Cardiac muscle cell (in vitro differentiated cells and primary cell): ENCODE measurements at places on chromosomes 2 and 18.

DNA sequence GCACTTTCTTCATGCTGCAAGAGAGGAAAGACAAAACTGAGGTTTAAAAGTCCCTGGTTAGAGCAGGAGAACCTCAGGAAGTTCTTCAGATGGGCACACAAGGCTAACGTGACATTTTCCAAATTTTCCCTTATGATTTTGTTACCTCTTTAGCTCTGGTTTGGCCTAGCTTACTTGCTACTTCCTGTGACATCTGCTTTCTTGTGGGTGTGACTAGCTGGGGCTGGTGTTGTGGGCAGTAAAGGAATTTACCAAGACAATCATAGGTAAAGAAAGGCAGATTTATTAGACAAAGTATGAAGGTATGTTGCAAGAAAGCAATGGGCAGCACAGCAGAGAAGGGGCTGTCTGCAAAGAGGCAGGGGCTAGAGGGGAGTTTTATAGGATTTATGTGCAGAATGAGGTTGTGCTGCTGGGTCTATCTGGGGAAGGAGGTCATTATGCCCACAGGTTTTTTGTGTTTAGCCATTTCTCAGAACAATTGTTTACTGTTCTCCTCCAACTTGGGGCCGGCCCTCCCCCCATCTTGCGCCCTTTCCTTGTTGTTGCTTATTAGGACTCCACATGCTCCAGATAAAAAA, 6.7 kb upstream of the TNP1 start:
- DNase-seq: no peak

DNA sequence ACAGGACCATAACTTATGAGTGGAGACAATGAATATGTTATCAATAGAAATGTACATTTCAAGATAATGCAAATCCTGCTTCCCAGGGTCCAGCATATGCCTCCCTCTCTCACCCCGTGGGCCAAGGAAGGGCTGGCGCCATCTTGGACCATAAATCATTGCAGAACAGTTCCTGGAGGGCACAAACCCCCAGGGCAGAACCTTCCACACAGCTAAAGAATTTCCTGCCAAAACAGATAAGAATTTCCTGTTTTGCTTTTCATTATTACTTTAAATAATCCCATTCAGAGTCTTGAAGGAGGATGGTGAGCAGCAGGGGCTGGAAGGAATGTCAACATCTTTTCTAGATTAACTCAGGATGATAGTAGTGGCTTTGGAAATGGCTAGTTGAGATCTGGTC, 53.7 kb downstream of the EHD3 start:
- DNase-seq: no peak

DNA sequence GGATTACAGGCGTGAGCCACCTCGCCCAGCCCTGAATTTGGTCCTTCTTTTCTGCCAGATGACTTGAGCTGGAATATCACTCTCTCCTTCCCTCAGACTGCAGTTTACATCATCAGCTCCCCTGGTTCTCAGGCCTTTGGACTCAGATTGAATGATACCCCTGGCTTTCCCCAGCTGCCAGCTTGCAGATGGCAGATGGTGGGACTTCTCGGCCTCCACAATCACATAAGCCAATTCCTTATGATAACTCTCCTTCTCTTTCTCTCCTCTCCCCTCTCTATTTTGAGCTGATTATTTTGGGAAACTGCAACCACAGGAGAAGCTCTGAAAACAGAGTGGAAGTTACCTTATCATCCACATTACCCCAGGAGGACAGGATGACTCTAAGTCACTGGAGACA, 33.4 kb upstream of the ATP8B1 start:
- DNase-seq: no peak

DNA sequence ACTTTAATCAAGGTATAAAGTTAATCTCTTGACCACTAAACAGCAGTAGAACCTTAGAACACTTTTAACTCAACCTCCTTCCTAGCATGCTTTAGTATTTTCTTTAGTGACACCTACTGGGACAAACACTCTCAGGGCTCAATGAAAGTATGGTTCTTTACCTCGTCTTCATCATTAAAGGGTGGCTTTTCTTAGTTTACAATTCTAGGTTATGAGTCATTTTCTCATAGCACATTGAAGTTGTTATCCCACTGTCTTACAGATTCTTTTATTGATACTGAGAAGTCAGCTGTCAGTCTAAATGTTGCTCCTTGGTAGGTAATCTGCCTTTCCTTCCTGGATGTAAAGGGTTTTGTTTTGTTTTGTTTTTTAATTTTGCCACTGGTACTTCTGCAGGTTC, 38.0 kb downstream of the SIGLEC15 start:
- DNase-seq: no peak

DNA sequence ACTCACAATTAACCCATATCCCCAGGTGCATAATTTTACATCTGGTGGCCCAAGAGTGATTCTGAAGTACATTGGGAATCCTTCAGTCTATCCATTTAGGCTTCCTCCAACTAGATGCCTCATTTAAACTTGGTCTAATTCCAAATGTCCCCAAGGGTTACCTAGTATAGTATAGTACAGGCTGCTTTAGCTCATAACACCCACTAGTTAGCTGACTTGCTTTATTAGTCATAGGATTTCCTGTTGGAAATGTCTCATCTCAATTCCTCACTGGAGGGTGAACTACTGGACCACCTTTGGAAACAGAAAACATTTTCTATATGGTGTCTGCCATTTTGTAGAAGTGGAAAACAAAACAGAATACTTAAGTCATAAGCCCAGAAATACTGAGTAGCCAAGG, 202.5 kb upstream of the SESTD1 start:
- no peak for DNase-seq

DNA sequence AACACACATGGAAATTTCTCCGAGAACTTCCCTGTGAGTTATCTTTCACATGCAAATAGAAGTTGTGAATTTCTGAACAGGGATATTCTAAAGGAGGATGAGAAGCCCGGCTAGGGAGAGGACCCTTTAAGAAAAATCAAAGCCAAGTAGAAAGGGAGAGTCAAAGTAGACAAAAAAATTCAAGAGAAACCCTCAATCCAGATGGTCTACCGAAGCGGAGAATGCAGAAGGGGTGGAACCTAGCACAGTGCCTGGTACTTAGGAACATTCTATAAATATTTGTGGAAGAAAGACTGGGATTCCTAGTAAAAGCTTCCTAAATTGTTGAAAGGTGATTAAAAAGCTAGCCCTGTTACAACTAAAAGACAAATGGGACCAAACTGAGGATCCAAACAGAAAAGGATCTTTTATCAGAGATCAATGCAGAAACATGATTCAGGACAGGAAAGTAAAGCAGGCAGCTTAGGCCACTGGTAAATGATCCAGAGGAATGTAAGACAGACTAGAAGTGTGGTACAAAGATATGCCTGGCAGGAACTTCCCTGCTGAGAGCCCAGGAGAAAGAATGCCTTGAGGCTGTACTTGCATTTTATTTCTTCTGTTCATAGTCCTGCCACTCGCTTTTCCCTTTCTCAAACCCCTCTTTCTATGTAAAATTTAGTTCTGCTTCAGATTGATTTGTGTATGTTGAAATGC, 19.5 kb upstream of the GLS start:
- no peak for DNase-seq
